ENCODE measurements at places on chromosomes 5 and 9.

- no peak for DNase-seq
These were observed 43.6 kb upstream of the C5orf46 start for GRCh38 chr5:147949711-147950573.

DNA sequence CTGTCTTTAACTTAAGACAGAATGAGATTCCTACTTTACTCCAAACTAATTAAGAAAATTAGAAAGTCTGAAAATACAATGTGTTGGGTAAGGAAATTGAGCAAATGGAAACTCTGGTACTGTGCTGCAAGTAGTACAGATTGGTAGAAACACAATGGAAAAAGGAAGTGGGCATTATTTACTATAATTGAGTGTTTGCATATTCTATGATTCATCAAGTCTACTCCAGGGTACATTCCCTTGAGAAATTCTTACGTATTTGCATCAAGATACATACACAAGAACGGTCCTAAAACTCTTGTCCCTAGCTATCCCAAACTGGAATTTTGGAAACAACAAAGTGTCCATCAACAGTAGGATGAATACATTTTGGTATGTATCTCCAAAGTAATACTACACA, 123.5 kb upstream of the TARS1 start:
- no peak for DNase-seq

DNA sequence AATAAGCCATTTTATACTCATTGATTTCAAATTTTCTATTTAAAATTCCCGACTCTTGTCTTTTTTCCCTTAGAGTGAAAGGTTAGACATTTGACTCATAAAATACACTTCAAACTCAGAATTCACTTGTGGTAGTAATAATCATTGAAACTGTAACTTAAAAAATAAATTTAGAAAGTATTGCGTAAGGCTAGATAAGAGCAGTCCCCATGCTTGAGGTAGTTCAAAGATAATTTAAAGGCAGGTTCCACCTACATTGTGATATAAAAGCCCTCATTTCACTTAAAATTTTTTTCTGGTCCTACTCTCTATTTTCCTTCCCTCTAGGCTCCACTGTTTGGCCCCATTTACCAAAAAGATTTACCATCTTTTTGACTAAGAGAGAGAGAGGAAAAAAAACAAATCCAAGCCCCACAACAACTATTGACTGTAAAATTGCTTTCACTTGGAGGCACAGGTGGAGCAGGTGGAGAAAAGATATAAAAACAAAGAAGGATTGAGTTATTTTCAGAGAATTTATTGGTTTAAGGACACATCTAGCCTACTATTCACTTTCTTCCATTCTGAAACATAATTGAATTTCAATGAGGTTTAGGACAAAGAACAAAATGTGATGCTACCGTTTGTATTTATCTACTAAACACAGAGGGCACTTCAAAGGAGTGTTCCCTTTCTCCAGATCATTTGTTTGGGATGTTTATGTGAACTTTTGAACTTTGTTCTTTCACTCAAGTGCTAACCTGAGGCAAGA, 61.0 kb downstream of the FBXO4 start:
- DNase-seq = no peak

DNA sequence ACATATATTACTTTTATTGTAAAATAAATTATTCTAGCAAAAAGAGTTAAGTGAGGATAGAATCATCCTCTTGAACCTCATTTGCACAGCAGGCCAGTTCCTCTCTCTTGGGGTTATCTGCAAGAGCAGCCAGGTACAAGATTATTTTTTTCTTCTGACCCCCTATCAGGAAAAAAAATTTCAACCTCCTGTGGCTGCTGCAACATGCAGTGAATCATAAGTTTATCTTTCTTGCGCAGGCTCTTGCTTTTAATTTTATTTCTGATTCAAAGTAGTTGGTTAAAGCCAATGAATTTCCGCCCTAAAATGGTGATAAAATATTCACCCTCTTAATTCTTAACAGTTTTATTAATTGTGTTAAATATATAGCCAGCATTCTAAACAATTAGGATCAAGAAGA, 69.7 kb upstream of the PPP3R2 start:
- DNase-seq = no peak

- DNase-seq = no peak
These were observed 139.8 kb downstream of the GAS1 start for GRCh38 chr9:86807367-86807976.

DNA sequence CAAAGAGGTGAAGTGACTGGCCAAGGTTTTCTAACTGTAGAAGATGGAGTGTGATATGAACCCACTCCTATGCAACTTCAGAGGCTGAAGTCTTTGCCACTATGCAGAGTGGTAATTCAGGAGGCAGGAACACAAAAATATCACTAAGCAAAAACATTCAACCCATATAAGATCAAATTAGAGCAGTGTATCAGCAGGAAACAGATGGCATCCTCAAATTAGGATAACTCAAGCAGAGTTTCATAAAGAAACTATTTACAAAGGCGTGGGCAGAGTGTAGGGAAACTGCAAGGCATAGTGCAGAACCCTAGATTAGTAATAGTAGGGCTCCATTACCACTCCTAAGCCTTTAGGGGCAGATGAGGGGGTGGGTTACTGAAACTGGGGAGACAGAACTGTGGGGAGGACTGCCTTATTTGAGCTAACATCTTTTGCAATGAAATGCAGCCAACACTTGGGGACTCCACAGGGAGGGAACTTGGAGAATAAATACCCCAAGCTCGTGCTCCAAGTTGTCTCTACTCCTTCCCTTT, 72.2 kb downstream of the PTTG1 start:
- no peak for DNase-seq

DNA sequence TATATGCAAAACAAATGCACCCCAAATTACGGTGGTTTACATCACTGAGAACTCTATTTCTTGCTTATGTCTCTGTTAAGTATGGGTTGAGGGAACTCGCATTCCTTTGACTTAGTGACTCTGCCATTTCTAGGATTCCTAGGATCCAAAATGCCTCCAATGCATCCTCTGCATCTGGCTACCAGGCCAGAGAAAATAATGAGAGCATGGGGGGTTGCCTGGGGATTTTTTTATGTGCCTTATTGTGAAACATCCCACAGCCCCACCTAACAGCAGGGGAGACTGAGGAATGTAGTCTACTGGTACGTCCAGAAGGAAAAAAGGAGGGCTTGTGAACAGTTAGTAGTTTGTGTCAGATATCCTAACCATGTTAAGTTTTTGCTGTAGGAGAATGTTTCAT, 466.0 kb upstream of the ARRDC3 start:
- DNase-seq = no peak

GRCh38 chr5:87650284-87650683, 237.6 kb upstream of the CCNH start:
- DNase-seq = no peak

DNA sequence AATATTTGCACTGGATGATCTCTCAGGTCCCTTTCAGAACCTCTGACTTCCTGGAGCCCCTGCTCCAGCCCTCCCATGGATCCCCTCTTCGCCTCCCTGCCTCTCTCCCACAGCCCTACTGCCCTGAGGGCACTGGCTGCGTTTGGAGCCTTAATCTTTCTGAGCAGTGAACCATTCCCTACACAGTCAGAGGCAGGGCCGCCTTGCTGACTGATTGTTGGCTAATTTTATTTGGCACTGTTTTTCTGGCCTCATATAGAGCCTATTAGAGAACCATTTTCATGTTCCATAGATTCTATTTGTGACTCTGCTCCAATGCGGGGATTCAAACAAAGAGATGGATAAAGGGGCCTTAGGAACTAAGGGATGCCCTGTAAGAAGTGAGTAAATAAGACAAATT, 91.1 kb downstream of the BRINP1 start:
- no peak for DNase-seq

- no peak for DNase-seq
These were observed 7.7 kb downstream of the NOXA1 start for GRCh38 chr9:137430723-137431415.

DNA sequence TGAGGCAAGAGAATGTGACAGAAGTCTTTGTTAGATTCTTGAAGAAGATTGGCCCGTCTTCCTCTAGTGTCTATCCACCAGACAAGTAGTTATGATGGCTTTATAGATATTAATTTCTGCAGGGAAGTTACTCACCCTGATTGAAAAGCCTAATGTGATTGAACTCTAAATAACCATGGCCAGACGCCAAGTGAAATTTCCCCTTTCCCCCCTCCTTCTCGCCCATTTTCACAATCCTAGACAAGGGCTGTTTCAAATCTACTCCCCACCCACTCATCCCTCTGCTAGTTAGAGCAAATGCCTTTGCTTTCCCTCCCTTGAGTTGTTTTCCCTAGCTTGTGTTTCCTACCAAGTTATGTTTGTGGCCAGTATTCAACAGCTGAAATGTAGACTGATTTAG, 182.5 kb downstream of the TMEM167A start:
- DNase-seq = no peak

DNA sequence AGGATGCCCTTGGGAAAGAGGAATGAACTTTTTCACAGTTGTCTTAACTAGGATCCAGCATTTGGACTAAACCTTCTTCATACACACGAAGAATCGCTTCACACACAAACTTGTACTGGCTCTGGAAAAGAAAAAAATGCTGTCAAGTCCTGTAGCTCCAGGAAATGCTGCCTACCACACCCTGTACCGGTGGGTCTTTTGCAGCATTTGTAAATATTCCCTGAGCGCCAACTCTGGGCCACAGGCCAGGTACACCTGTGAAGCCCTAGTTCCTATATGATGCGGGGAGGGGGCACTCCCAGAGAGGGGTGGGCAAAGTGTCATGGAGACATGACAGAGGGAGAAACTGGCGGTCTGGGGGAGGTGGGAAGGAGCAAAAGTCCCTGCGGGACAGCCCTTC, 58.7 kb upstream of the EPB41L4B start:
- DNase-seq = no peak

- DNase-seq = no peak
These were observed 170.4 kb downstream of the GRIA1 start for GRCh38 chr5:153660919-153661318.

GRCh38 chr9:103919605-103920209, 174.4 kb upstream of the SMC2 start:
- no peak for DNase-seq

DNA sequence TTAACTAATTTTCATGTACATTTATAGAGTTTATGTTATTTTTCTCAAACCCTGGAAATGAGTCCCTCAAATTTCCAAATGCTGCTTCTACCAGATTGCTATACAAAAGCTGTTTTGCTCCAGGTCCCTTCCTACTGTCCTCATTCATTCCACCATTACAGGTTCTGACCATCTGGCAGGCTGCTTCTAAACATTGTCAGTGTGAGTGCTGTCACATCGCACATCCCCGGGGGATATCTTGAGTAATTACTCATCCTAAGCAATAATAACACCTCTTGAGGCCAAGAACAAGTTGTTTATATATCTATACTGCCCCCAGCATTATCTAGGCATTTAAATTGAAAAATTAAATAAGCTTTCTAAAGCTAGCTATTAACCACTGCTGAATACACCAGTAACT, 1675.3 kb upstream of the CDH6 start:
- DNase-seq = no peak

- no peak for DNase-seq
These were observed 380.8 kb upstream of the CDH18 start for GRCh38 chr5:20368571-20369517.

DNA sequence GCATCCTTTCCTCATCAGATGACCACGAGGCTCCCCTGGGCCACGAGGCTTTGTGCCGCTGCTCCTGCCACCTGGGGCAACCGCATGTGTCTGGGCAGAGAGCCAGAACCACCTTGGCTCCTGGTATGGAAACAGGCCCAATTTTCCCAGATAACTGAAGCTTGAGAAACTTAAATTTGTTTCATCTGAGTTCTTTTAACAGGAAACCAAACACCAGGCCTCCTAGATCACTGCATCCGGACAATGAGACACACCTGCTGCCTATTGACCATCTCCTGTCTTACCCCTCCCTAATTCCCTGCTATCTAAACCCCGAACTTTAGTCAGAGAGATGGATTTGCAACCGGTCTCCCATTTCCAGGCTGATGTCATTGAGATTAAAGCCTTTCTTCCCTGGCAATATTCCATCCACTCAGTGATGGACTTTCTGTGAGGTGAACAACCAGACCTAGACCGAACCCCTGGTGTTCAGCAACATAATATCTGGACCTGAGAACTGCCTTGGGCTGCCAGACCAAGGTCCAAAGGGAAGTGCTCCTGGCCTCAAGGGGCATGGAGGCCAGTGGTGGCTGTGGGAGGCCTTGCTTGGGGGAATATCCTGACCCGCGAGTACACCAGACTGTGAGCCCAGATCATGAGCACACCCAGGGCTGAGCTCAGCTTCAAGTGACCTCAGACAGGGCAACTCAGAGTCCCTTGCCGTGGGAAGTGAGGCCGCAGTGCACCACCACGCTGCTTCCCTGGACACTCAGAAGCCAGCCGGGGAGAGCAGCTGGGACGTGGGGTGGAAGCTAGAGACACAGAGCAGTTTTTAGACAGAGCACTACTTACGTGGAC, 199.7 kb downstream of the HSPA4 start:
- DNase-seq = no peak

GRCh38 chr9:116697362-116697761, 10.3 kb downstream of the TRIM32 start:
- DNase-seq = no peak

- DNase-seq = no peak
These were observed 28.8 kb upstream of the TJP2 start for GRCh38 chr9:69145144-69145715.

GRCh38 chr5:82476155-82476554, 198.0 kb upstream of the RPS23 start:
- DNase-seq = no peak

- no peak for DNase-seq
These were observed 16.5 kb downstream of the AQP3 start for GRCh38 chr9:33430942-33431341.

- no peak for DNase-seq
These were observed 1917.9 kb downstream of the EFNA5 start for GRCh38 chr5:105752801-105753200.

DNA sequence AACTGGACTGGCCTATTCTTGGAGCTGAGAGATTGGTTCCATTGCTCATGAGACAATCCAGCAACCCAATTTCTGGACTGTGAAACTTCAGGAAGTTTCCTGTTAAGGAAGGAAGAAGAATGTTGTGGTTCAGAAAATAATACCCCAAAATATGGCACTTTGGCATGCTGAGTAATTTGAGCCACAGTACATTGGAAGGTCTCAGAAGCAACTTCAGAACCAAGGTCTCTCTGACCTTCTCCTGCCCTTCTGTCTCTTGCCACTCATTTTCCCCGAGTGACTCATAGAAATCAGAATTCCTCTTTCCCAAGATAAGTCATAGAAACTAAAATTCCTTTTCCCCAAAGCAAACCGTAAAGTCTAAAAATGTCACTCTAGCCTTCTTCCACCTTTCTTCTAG, 1366.1 kb downstream of the PTPRD start:
- DNase-seq = no peak

All from substantia nigra (tissue), 51 donors.